Stimulated activated CD4-positive, alpha-beta T cell treated with anti-CD3 and anti-CD28 coated beads, TNF-alpha, amount 100 ng/mL, for 4 hours (primary cell): ENCODE measurements at places on chromosomes 4 and X.

- DNase-seq: no peak
Observed at GRCh38 chr4:113699772-113700171, 61.8 kb downstream of the CAMK2D start.

DNA sequence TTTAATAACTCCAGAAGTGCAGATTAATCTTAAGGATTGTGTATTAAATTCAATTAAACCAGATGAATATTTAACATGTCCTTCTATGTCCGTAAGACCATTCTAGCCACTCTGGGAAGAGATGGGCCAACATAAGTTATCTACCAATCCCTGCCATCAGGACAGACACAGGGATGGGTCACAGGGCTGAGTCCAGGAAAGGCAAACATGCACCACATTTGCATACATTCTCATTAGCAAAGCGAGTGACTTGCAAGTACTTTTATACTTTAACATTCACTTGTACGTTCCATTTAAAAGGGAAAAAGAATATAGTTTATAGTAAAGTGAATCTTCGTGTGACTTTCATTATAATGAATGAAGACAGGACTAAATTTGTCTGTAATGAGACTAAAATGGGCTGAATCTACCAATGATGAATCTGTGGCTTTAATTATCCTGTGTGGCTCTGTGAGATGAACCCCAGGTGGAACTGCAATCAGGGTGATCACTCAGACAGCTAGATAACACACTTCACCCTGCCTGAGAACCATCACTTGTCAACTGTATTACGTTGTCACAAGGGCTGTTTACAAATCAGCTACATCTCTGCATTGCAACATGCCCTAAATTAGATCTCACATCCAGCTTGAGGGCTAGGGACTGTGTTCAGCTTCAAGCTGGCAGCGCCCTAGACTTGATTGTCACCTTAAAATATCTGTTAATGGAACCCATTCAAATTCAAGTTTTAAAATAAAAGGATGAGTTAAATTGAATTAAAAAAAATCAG lies 77.2 kb downstream of the SH3KBP1 start:
- no peak for DNase-seq

DNA sequence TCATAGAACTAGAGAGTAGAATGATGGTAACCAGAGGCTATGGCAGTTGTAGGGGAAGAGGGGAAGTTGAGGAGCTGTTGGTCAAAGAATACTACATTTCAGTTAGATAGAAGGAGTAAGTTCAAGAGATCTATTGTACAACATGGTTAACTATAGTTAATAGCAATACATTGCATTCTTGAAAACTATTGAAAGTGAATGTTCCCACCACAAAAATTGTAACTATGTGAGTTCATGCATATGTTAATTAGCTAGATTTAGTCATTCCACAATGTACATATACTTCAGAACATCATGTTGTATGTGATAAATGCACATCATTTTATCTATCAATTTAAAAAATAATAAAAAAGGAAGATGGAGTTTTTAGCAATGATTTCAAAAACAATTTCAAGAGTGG lies 125.3 kb upstream of the IL15 start:
- no peak for DNase-seq

GRCh38 chr4:173051716-173052115 lies 116.9 kb upstream of the GALNT7 start:
- no peak for DNase-seq

GRCh38 chr4:111499706-111500105 lies 645.5 kb upstream of the FAM241A start:
- DNase-seq: no peak

GRCh38 chrX:6052111-6052745 lies 176.4 kb downstream of the NLGN4X start:
- DNase-seq: no peak

DNA sequence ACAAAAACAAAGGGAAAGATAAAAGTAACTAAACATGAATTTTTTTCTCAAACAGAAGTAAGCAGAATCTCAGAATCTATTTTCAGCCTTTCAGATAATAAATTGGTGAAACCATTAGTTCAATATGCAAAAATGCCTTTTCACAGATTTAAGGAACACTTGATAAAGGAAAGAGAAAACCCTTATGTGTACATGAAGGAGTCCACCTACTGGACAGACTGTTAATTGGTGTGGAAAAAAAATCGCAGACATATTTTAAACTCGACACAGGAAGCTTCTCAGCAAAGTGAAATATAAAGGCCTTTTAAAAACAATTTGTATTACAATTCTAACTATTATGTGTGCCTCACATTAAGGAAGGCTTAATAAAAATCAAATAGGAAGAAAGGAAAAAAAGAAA lies 22.3 kb downstream of the COX7B2 start:
- no peak for DNase-seq

- no peak for DNase-seq
Observed at GRCh38 chr4:46954643-46955042, 38.7 kb downstream of the GABRA4 start.

DNA sequence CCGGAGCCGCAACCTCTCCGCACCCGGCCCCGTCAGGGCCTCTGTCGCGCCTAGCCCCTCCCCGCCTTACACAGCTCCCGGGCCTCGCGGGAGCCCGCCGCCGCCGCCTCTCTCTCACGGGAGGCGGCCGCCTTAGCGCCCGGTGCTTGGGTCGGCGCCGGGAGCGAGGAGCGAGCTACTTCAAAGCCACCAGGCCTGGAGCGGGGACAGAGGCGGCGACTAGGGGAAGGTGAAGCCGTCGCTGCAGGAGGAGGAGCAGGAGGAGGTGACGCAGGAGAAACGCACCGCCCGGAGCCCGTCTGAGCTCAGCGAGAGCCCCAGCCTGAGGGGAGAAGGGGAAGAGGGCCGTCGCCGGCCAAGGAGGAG lies 250 bp downstream of the USP9X start:
- DNase-seq: peak; percentile 21

- no peak for DNase-seq
Observed at GRCh38 chr4:141501395-141501794, 135.0 kb upstream of the IL15 start.

- no peak for DNase-seq
Observed at GRCh38 chr4:78542373-78542772, 9.2 kb upstream of the ANXA3 start.

DNA sequence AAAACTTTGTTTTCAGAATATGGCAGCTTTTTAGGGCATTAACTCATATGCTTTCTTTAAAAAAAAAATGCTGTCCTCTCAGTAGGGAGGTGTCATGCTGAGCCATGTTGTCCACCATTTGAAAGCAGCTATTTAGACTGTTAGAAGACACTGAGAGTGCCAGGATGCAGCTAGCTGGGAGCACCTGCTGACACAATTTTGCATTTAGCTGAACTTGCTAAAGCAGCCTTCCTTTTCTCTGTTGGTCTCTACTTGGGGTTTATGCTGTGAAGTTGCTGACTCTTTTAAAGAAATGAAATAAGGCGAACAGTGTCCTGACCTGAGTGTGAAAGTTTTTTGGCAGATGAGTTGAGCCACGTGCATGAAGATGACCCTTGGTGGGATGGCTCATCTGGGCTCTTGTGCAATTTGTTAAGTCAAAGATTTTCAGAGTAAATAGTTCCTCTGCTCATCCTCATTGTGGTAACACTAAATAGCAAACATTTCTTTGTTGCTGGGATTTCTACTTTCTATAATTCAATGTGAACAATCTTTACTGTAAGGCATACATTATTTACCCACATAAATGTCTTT lies 64.5 kb downstream of the CDS1 start:
- DNase-seq: no peak

- DNase-seq: no peak
Observed at GRCh38 chr4:100190643-100191600, 654 bp upstream of the DDIT4L start.

DNA sequence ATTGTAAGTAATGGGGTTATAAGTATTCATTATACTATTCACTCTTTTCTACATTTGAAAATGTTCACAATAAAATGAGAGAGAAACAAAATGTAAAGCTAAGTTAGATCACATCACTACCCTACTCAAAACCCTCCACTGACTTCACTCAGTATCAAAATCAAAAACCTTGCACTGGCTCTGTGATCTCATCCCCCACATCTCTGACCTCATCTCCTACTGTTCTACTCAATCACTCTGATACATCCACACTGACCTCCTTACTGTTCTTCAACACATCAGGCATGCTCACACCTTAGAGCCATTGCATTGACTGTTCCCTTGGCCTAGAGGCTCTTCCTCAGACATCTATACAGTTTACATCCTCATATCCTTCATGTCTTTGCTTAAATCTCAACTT lies 50.7 kb downstream of the THOC2 start:
- DNase-seq: no peak

DNA sequence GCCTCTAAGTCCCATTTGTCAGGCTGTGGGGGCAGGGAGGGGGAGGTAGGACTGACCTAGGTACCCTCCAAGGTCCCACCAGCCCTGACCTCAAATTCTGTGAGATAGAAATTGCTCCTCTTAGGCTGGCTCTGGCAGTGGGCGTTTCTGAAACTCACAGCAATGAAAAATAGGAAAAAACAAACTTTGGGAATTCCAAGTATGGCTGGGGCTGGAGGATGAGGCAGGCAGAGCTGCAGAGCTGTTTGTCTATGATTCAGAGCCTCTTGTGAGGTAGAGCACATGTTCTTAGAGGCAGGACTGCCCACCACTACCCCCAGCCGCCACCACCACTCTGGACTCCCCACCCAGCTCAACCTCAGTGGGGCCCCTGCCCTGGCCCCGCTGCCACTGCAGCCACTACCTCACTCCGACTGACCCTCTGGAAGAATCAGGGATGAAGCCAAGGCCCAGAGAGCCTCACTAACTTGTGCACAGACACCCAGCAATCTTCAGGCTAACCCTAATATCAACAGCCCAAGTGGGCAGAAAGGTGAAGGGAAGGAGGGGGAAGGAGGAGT lies 98.2 kb downstream of the PJA1 start:
- no peak for DNase-seq

GRCh38 chr4:179503976-179504375 lies 2061.7 kb upstream of the AGA start:
- no peak for DNase-seq

- DNase-seq: no peak
Observed at GRCh38 chrX:79139446-79139845, 5.0 kb upstream of the GPR174 start.

DNA sequence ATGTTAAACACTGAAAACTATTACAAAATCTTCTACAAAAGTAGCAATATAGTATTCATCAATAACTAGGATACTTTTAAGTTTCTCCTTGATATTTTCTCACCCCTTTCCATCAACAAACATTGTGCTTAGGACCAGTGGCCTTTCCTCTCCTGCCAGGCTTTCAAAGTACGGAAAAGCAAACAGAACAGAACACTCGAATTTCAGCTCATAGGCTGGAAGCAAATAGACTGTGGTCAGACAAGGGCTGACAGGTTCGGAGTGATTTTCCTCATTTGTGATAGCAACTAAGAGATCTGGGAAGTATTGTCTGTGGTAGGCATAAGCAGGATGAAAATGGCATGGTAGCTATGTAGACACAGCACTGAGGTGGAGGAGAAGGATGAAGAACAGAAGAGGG lies 68.6 kb upstream of the SORBS2 start:
- DNase-seq: no peak

GRCh38 chr4:20127626-20128025 lies 124.1 kb upstream of the SLIT2 start:
- no peak for DNase-seq

DNA sequence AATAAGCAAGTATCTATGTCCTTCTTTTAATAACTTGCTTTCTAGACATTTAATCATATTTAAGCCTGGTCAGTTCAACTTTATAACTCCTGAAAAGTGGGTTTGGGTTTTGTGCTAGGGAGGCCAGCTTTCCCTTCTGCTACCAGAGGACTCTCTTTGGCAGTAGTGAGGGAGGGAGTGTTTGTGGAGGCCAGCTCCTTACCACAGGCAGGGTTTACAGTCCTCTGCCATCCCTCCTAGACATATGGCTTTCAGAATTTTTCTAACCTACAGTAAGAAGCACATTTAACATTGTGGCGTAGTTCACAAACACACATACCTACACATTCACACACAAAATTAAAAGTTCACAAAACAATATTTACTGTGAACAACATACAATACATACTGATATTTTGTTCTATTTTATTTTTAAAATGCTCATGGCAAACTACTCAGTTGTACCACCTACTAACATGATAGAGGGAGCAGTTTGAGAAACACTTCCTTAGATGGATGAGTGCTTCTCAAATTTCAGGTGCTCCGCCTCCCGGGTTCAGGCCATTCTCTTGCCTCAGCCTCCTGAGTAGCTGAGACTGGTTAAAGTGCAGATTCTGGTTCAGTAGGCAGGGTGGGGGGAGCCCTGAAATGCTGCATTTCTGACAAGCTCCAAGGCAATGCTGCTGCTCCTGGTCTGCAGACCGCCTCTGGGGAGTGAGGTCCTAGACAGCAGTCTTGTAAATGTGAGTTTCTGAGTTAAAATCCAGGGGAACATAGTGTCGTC lies 86.7 kb downstream of the PTTG2 start:
- no peak for DNase-seq

DNA sequence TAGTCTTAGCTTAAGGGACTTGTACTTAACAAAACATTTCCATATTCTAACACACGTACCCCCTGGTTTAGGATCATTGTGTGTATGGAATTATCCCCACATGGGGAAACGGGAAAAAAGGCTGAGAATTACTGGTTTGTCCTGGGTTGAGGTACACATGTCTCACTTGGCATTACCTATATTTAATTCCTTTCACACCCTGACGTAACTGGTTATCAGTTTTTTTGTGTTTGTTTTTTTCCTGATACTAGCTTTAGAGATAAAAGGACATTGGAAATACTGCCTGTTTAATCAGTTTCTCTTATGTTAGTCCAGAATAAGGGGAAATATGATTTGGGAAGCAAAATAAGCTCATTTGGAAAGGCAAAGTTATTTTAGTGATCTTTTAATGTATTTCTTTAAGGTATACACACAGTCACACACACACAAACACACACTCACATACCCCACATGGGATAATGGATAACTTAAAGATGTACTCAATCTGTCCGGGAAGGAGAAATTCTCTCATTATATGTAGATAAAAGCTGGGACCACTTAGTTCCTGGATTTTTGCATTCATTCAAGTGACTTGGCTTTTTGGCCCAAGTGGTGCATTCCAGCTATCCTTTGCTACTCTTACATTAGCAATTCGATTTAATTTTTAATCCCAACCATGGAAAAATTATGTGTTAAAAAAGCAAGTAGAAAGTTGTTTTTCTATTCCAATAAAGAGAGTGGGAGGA lies 13.0 kb downstream of the SEPTIN11 start:
- DNase-seq: no peak

GRCh38 chr4:86948276-86948675 lies 13.5 kb downstream of the AFF1 start:
- DNase-seq: no peak
